ENCODE measurements at places on chromosomes 16 and 17. TPM values are rescaled to one million over a fixed set of nuclear protein-coding genes. Genes with fewer than 3 reads are reported as not detected.

The KRT27 gene
- total RNA-seq = not detected

The HOXB13 gene
- not detected for total RNA-seq

The RECQL5 gene
- total RNA-seq = 20.6 TPM

- H3K27me3 ChIP-seq = peaks cover 13% of the 10 kb centered on the region
- DNase-seq = no peak
- no peak overlapping the region for H3K4me3 ChIP-seq
- no peaks in the 10 kb centered on the region for H3K36me3 ChIP-seq
- H3K27ac ChIP-seq = no peak overlapping the region
- no peaks in the 10 kb centered on the region for H3K4me1 ChIP-seq
Observed at GRCh38 chr16:64745258-64745930, 376.5 kb downstream of the CDH11 start.

DNA sequence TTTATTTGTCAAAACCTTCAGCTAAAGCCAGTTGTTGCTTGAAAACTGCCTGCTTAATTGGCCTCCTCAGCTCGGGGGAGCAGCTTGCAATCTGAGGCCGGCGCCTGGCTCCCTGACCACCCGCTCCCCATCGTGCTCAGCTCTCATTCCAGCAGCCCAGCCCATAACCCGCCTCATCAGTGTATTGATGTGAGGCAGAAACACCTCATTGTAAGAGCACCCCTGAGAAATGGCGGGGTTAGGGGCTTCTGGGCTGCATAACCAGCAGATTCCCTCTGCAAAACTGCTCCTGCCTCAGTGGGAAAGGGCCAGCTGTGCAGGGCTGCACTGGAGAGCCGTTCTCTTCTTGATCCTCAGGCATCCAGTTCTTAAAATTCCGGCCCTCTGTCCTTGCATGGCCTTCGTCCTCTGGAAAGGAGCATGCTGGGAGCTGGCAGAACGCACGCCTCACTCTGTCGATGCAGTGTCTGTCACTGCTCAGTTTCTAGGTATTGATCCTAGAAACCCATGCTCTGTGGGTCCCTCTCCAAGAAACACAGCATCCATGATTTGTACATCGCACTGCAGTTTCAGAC, 113.8 kb upstream of the CHMP6 start:
- H3K27me3 ChIP-seq = peaks cover 2% of the 10 kb centered on the region
- H3K27ac ChIP-seq = no peak overlapping the region
- no peak overlapping the region for H3K4me3 ChIP-seq
- H3K4me1 ChIP-seq = peaks cover 13% of the 10 kb centered on the region
- DNase-seq = no peak
- peaks cover 34% of the 10 kb centered on the region for H3K36me3 ChIP-seq
